Mesothelial cell of epicardium (in vitro differentiated cells): ENCODE measurements at places on chromosomes 3 and 15.

- no peak for DNase-seq
Measured at GRCh38 chr3:46027736-46028397, 584 bp upstream of the XCR1 start.

DNA sequence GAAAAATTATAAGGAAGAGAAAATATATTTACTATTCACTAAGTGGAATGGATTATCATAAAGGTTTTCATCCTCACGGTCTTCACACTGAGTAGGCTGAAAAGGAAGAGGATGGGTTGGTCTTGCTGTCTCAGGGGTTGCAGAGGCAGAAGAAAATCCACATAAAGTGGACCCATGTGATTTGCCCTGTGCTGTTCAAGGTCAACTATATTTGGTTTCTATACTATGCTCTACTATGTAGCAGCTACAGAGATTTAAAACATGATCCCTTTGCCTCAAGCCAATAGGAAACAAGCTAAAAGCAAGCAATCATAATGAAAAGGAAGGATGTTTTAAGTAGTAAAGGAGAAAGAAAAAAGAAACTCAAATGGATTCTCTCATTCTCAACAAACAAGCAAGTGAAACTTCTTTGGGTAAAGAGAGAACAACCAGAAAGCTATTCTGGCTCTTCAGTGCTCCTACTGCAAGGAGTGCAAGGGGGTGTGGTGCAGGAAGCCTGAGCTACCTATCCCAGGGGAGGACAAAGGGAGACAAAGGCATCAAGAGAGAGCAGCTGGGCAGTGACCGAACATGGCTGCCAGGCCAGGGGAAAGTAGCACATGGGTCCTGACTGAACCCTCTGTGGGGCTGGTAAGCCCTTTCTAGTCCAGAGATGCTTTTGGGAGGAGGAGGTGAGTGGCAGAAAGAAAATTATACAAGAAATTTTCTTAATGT lies 35.9 kb downstream of the SFMBT1 start:
- no peak for DNase-seq

DNA sequence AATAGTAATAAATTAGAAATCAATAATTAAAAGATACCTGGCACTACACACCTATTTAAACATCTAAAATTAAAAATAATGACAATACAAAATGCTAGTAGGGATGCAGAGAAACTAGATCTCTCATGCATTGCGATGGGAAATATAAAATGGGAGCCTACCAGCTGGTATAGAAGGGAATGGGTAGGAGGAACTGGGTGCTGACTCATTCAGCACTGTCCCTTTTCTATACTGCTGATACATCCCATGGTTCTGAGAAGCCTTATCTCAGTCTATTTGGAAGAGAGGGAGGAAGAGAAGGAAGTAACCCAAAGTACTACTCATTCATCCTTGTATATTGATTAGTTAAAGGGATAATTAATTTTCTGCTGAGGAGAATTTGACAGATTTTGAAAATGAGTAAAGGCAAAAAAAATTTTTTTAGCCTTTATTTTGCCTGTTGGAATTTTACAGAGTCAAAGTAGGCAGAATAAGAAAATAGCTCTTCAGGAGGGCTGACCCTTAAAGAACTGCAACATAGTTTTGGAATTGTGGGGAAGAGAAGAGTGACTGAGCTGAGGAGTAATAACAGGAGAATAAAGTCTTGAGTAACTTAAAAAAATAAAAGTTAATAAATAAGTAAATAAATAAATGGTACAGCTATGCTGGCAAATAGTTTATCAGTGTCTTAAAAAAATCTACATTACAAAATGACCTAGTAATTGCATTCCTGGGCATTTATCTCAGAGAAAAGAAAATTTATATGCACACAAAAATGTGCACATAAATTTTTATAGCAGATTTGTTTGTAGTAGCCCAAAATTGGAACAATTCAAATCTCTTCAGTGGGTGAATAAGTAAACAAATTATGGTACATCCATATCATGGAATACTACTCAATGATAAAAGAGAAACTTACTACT lies 15.3 kb upstream of the BHLHE40 start:
- DNase-seq, result no peak

DNA sequence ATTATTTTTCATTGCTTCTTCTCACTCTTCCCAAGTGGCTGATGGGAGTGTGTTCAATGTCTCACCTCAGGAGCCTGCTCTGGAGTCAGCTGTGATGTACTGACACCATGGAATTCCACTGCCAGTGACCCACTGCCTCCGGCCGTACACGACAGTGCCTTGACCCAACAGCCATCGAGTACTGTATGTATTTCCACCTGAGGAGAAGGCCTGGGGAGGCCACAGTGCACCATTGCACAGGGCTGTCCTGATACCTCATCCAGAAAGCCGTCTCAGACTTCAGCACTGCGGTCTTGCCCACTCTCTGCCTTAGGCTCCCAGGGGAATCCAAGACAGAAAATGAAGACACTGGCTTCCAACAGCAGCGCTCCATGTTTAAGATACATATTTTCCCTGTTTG lies 51.4 kb upstream of the EIF1B start:
- no peak for DNase-seq

- no peak for DNase-seq
Measured at GRCh38 chr3:53154881-53155285, 6.1 kb upstream of the PRKCD start.

DNA sequence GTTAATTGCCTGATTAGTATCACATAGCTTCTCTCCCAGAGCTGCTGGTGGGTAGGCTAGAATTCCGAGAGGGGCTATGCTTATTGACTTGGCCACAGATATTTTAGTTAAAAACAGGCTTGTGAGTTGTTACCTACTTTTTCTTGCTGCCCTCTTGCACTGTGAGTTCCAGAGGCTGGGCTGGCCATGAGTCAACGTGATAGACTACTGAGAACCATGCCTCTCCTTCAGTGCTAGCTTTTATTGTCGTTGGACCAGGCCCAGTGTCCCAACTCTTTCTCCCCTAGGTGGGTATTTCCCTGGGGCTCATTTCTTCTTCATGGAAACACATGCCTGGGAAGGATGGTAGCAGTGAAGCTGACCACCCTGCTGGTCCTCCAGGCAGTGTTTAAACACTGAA lies 20.4 kb upstream of the PCOLCE2 start:
- no peak for DNase-seq

DNA sequence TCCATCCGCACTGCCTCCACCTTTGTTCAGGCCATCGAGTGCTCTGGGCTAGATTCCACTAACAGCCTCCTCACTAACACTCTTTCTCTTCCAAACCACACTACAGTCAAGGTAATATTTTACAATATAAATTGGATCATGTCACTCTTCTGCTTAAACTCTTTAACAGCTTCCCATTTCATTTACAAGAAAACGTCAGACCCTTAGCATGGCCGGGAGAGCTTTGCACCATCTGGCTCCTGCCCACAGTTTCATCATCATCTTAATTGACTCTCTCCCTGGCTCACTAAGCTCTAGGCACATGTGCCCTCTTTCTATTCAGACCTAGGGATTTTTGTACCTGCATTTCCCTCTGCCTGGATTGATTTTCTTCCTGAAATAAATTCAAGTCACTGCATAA lies 354.7 kb downstream of the FGF12 start:
- DNase-seq, result no peak

DNA sequence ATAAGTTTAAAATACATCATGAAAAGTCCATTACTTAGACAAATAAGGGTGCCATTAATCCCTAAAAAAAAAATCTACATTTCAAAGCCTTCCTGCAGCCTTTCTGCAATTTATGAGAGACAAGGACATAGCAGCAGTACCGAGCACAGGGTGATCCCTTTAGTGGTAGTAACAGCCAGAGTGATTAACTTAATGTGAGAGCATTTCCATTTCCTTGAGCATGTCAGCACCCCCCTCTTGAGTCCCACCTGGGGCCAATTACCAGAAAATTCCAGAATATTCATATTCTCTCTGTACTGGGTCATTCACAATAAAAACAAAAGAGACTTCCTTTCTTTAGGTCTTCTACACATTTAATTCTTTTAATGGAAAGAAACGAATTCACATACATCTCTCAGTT lies 546.9 kb upstream of the CCDC54 start:
- DNase-seq, result no peak

DNA sequence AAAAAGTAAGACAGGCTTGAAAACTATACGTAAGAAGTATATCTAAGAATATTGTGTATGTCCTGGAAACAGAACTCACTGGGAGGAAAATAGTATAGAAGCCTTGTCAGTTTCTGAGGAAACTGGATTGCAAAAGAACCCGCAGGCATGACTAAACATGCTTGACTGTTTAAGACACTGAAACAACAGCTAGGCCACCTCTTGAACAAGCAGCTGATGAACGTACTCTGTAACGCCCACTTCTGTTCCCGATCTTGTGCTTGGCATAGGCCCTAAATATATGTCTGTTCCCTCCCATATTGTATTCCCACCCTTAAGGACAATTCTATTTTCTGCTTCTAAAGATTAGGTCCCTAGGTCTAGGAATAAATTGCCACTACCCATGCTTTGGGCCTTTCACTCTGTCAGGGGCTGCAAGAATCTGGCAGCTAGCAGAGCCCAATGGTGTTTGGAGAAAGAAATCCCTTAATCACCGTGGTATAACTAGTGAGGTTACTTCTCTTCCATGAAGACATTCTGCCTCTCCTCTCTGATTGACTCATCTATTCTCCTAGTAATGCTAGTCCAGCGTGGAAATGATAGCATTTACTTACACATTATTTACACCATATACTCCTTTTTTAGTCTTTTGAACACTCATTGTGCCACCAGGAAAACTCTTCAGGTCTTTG lies 46.2 kb downstream of the CD200 start:
- DNase-seq, result no peak

DNA sequence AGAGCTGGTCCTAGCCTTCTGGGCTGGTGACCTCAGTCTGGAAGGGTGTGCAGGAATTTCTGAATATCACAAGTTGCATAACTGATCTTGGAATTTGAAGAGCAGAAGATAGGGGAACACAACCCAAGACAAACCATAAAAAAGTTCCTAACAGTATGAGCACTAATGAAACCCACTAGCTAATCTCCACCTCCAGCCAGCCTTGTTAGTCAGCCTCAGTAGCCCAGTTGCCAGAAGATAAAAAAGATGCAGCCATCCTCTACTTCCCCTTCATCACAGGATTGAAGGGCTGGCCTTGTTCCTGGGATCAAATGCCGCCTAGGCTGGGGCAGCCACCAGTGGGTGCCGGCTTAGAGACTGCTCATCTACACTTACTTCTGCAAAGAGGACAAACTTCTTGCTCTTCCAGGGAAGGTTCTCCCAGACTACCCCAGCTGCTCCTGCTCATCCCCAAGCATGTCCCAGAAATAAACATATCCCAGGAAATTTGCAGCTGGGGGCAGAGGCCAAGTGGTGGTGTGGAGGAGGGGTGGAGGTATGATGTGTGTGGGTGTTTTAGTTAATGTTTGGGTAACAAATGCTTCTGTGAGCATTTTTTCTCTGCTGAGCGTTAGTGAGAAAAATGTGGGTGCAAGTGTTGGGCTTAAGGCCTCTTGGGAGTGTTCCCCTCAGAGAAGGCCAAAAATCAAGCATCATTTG lies 9.2 kb upstream of the ITGA11 start:
- DNase-seq, result no peak

- no peak for DNase-seq
Measured at GRCh38 chr3:56145410-56145809, 322.9 kb downstream of the ERC2 start.

GRCh38 chr3:114718898-114719210 lies 425.0 kb downstream of the TIGIT start:
- DNase-seq, result no peak

DNA sequence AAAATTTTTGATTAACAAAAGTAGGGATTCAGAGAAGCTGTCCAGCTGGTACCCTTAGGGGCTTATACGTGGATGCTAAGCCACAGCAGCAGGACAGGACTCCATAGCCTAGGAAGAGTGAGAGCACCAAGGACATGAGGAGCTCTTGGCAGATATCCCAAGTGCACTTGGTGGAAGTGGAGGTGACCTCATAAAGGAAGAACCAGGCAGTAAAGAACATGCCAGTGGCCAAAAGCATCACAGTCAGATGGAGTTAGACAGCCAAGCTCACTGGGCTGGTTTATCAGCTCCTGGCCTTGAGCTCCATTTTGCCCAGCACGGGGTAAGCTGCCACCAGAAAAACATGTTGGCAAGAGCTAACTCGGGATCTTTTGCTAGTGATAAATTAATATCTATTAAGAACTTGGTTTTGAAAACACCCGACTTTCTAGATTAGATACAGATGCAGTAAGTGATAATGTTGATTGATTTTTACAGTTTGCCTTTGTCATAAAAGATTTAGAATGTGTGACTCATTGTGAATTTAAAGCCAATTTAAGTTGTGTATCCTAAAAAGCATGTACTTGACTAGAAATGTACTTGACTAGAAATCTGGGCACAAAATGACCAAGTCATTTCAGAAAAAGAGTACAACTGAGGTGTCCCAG lies 108.0 kb downstream of the CMSS1 start:
- no peak for DNase-seq

DNA sequence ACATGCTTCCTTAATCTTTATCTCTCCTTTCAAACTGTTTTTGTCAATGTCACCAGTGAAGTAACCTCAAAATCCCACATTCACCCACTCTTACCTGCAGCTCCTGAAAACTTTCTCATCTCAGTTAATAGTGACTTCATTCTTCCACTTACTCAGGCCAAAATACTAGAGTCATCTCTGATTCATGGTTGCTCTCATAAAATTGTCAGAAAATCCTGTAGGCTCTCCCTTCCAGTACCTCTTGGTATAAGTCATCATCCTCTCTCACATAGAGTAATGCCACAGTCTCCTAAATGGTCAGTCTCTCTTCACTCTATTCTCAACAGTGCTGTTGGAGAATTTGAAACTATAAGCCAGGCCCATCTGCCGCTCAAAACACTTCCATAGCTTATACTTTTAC lies 34.9 kb upstream of the POU1F1 start:
- no peak for DNase-seq

DNA sequence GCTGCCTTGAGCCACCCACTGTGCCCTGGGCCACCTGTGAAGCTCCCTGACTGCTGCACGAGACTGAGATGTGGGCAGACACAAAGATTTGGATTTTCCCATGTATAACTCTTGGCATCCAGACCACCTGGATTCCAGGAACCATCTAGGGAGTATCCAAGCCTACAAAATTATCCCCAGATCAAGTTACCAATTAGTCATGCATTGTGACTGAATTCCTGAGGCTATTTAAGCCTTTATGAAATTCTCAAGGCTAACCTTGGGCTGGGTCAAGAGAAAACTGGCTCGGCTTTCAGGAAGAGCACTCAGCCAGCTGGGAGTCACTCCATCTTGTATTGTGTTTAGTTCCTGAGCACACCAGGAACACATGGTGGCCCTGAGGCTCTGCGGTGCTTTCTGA lies 13.3 kb upstream of the ATP13A5 start:
- no peak for DNase-seq
